Osteocyte (in vitro differentiated cells): ENCODE measurements at places on chromosomes 1 and 21.

- DNase-seq, result no peak
Observed at GRCh38 chr1:152699746-152700145, 1.6 kb downstream of the LCE2A start.

DNA sequence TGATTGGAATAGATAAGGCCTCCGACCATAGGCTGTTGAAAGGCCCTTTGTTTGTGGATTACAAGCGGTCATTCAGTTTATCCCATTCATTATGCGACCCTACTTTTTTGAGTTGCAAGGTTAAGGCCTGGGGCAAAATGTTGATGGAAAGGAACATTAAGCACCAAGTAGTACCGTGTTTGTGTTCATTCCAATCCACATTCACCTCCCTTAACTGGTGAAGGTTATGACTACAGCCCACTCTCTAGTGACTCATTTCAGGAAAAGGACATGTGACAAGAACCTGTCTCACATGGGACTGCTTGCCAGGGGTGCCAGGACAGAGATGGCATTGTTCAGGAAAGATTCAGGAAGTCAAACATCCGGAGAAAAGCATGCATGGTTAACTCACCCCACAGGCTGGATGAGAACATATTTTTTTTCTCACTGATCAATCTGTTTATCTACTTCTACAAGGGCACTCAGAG, 81.6 kb downstream of the CD58 start:
- DNase-seq, result no peak

GRCh38 chr1:92519043-92519442, 32.3 kb upstream of the GFI1 start:
- DNase-seq, result no peak

- no peak for DNase-seq
Observed at GRCh38 chr1:230976825-230977747, 1.6 kb downstream of the TTC13 start.
